Posterior vena cava (tissue), 2 donors: ENCODE measurements at places on chromosomes 3 and 15. TPM values are rescaled to one million over a fixed set of nuclear protein-coding genes. Genes with fewer than 3 reads are reported as not detected.

- no peak for DNase-seq
These were observed 191.7 kb upstream of the TLE3 start for GRCh38 chr15:70289191-70289955.

DNA sequence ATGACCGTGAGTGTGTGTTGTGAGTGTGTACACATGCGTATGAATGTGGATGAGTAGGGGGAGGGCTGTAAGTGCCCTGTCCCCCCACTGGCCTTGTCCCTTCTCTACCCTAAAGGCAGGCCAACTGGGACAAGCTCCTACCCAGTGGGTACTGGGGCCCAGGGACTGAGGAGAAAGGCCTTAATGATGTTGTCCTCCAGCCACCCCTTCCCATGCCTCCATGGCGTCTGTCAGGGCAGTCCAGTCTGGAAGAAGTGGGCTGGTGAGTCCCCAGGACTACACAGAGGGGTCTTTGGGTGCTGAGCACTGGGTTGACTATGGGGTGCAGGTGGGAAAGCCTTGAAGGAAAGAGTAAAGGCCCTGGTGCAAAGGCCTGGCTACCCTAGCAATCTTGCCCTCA lies 16.9 kb upstream of the CORO2B start:
- DNase-seq, result peak; percentile 35

GRCh38 chr3:142886940-142887339 lies 1.9 kb downstream of the PCOLCE2 start:
- no peak for DNase-seq

DNA sequence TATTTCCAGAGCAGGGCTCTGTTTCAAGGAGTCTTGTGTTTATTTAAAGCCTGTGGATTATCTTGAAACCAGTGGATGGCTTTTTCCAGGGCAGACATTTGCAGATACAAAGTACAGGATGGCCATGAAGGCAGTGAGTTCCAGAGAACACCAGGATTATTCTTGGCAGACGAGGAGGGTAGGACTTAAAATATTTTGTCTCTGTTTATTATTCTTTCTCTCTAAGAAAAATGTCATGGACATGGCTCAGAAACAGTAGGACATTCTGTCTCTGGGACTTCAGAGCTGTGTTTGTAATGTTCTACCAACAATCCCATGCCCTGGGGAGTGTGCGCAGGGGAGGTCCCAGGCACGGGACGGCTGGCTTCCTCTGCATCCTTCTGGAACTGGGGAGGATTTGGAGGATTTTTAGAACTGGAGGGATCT lies 125.9 kb downstream of the ATP10A start:
- no peak for DNase-seq

DNA sequence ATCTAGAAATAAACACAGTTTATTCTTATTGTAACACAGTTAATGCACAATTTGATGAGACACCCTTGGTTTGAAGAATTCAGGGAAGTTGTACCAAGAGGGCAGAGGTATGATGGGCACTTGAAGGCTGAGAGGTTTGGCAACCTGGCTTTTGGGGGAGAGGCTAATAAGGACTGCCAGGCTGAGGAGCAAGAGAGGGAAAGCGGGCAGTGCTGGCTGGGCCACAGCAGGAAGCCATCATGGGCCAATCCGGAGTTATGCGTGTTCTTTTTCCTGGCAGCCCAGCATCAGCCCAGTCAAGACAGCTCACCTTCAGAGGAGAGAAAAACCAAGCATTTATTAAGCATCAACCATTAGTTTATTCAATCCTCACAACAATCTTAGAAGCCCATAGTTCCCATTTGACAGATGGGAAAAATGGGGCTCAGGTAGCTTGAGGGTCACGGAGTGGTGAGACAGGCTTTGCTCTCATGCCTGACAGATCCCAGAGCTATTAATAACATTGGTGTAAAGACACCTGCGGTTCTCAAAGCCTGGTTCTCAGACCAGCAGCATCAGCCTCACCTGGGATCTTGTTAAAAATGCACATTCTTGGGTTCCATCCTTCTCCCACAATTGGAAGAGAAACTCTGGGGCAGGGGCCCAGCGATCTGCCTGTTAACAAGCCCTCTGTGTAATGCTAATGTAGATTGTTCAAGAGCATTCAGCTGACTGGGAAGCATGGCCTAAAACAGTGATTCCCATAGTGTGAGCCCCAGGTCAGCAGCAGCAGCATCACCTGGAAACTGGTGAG lies 183.7 kb downstream of the NTRK3 start:
- no peak for DNase-seq

GRCh38 chr3:115819785-115820384 lies 196.6 kb downstream of the GAP43 start:
- no peak for DNase-seq

DNA sequence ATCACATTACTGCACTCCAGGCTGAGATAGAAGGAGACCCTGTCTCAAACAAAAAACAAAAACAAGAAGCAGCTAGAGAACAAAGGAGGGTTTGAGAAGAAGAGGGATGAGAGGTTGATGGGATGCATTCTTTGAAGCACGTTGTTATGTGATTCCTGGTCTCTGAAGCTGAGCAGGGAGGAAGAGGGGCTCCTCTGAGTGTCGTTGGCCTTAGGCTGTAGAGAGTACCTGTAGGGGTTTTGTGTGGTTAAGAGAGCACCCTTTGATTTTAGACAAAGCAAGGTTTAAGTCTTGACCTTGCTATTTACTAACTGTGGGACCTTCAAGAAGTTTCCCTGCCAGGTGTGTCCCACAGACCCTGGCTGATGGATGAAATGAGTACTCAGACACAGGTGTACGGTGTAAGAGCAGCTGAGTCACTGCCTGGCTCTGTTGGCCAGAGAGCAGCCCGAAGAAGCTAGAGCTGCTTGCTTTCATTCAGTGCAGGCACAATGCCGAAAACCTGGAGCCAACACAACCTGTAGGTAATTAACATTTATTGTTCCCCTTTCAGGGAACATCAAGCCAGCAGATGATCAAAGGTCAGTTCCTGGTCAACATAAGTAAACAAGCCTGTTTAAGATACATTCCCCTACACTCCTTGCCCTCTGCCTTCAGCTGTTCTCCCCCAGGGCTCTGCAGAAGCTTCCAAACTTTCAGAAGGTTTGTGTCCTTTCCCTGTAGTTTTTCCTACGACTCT lies 67.2 kb downstream of the LRRK1 start:
- DNase-seq, result peak; percentile 48

GRCh38 chr15:90358124-90359033 lies 6.3 kb downstream of the ZNF774 start:
- no peak for DNase-seq

- DNase-seq, result no peak
These were observed 462.9 kb upstream of the SGO1 start for GRCh38 chr3:20648921-20649381.

- no peak for DNase-seq
These were observed 53.8 kb downstream of the CACNA2D3 start for GRCh38 chr3:54176106-54176505.

DNA sequence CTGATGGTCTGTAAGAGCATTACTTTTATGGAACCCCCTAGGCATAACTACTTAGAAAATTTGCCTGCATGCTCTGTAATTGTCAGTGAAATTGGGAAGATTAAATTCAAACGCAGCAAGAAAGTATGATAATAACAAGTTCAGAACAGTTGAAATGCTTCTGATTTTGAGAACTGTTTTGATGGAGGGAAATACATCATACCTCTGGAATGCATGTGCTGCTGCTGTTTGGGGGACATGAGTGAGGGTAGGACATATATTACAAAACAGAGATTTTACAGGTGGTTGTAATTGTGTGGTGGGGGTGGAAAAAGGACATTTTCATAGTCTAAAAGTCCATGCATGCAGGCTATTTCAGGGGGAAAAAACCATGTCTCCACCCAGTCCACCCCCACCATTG lies 135.0 kb upstream of the DPH6 start:
- no peak for DNase-seq

DNA sequence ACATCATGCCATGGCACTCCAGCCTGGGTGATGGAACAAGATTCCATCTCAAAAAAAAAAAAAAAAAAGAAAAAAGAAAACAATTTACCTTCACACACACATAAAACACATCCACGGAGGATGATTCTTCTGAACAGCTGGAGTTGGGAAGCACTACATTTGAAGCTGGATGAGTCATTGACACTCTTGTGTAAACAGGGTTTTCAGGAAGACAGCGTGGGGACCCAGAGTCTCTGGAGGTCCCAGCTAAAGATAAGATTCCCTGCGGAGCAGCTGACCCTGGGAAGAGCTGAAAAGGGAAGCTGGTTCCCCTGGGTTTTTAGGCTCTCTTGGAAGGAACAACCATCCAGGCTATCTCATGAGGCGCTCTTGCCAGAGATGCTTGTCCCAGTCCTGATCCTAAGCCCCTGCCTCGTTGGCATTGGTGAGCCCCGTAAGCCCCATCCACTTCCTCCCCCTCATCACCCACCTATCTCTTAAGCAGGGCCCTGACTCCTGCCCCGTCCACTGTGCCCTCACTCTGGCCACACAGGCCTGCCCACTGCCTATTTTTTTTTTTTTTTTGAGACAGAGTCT lies 32.0 kb upstream of the FURIN start:
- DNase-seq, result no peak

DNA sequence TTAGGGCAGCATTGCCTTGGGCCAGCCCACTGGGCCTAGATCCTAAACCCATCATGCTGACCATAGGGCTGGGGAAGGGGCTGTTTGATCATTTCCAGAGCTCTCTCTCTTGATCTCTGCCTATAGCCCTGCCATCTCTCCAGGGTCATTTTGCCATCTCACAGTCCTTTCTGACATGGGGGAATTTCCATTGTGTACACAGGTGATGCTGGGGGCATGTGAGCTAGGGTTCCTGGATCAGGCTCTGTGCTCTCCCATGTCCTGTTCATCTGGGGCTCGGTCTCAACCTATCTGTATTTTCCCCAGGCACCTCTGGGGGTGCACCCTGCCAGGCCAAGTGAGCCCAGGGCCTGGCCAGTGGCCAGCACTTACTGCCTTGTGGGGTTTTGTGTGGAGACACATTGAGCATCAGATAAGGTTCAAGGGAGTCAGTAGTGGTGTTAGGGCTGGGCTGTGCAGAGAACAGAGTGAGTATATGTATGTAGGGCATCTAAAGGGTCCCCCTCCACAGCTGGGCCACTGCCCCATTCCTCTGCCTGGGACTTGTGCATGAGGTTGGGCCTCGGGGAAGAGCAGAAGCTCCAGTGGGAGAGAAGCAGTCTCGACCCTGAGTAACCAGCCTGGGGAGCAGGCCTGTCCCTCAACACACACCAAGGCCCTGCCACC lies 25.7 kb upstream of the APEH start:
- no peak for DNase-seq

DNA sequence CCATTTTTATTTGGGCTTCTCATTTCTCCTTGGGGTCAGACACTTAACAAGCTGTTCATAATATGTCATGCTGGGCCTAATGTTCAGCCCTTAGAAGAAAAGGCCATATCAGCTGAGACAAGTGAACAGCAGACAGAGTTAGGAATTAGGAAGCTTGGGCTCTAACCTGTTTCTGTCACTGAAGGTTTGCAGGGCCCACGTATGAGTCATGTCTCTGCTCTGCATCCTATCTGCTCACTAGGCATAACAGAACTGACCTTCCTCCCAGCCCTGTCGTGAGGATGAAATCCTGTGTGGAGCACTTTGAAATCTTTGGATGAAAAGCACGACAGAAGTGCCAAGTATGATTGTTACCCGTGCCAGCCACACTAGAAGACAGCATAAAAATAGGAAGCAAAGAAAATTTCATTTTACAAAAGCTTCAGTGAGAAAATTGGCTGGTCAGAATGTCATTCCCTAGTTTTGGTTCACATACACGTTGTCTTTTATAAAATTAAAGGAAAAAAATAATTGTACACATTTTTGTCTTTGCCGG lies 26.5 kb upstream of the CD47 start:
- DNase-seq, result no peak

DNA sequence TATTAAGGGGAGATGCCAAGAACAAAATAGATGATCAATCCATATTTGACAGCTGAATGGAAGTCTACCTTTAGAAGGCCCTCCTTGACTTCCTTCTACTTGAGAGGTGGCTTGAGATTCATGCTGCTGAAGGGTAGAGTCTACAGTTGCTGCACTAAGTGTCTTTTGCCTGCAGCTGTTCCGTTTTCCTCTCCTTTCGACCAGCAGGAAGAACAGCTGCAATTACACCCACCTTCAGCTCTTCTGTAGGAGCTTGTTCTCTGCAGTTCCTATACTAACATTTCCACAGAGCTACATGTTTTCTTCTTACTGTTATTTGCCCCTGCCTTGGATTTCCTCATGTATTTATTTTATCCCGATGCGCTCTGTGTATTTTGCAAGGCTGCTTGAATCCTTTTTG lies 79.1 kb downstream of the ARRDC4 start:
- no peak for DNase-seq

DNA sequence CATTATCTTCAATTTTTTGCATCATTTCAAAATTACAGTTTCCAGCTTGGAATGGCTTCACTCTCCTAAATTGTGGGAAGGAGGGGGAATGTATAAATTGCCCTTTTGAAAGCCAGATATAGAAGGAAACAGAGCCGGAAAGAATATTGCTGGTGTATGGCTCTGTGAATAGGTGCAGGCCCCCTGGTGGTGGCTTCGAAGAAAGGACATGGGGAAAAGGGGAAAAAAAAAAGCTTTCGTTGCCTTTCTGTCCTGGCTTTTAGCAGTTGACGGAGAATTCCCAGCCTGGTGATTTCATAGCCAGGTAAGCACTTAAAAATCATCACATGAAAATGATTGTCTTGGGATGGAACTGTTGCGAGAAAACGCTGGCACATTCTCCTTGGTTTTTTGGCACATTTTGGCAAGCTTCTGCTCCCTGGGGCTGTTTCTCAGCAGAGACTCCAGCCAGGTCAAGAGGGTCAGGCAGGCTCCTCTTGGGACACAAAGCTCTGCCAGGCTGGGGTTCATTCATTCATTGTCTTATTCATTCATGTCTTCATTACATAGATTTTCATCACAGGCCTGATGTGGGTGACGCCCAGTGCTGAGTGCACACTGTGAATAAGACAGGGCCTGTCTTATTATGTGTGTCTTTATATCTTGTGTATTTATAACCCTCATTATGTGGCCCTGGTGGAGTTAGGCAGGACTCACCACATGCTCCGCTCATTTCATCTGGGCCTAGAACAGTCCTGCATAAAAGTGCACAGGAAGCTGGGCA lies 300.0 kb upstream of the TPM1 start:
- peak; percentile 93 for DNase-seq

Gene HRH1
- 11.4 TPM for total RNA-seq

Gene ABHD6
- total RNA-seq, result 6.6 TPM

Gene FHIT
- total RNA-seq, result 9.2 TPM

Gene REC114
- total RNA-seq, result not detected

Gene SLC24A1
- 14.5 TPM for total RNA-seq

Gene GPR156
- total RNA-seq, result 3.1 TPM

Gene GHRL
- total RNA-seq, result 1.2 TPM

Gene KIF23
- 4.7 TPM for total RNA-seq
